A673 (cell line): ENCODE measurements at places on chromosomes 4 and X. TPM values are rescaled to one million over a fixed set of nuclear protein-coding genes. Genes with fewer than 3 reads are reported as not detected.

Gene ABCG2
- total RNA-seq = not detected in 2 replicates

- DNase-seq = no peak
Measured at GRCh38 chr4:7423391-7423790, 11.3 kb downstream of the PSAPL1 start.

DNA sequence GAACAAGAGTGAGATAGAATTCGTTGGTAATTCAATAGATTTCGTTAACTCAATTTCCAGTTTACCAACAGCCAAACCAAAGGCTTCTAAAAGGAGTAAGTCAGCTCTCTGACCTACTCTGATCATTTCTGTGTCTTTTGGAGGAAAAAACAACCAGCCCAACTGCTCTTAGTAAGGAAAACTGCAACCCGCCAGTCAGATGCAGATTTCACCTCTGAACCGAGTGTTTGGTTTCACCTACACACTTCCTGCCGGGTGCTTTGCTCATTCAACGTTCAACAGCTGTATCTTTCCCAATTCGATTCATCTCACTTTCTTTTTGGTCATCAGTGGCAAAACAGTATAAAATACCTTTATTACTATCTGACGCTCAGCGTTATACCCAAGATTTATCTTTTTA lies 24.5 kb downstream of the TMSB4X start:
- peak; percentile 12 for DNase-seq

Gene GPR143
- total RNA-seq = 0.50 and 1.2 TPM in 2 replicates

- no peak for DNase-seq
Measured at GRCh38 chr4:155659176-155659575, 7.5 kb upstream of the GUCY1A1 start.

Gene NHSL2
- 0.58 and 0.66 TPM in 2 replicates for total RNA-seq

DNA sequence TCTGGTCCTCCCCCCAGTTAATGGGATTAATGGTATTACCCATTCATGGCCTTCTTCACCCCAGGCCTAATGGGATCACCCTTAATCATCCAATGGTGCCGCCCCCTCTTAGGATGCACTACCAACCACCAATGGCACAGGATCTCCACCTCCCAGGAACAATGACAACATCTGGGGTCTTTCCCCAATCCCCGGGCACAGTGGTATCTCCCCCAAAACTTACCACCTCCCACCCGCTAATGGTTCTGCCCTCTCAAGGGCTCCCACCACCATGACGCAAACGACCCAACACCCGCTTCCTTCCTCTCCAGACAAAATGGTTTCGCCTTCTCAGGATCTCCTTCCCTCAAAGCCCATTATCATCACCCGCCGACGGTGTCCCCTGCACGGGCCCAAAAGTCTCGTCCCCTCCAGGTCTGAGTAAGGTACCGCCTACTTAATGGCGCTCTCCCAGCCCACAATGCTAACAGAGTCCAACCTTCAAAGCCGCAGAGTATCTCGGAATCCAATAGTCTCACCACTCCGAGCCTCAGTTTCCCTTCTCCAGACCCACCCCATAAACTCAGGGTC lies 458 bp downstream of the GRIPAP1 start:
- DNase-seq = peak; percentile 62

- peak; percentile 43 for DNase-seq
Measured at GRCh38 chr4:99438405-99438780, 3.3 kb upstream of the ADH7 start.
